ENCODE measurements at places on chromosomes 16 and 17. TPM values are rescaled to one million over a fixed set of nuclear protein-coding genes. Genes with fewer than 3 reads are reported as not detected.

Gene RASL10B
- 3.0 TPM for polyA plus RNA-seq

Gene MYO1D
- 19.8 TPM for polyA plus RNA-seq

Gene DHRS7C
- not detected for polyA plus RNA-seq

Gene KRT12
- polyA plus RNA-seq, result not detected

Gene TOB1
- 31.1 TPM for polyA plus RNA-seq

Gene NAGS
- polyA plus RNA-seq, result 4.3 TPM

Gene GCGR
- 0.08 TPM for polyA plus RNA-seq

DNA sequence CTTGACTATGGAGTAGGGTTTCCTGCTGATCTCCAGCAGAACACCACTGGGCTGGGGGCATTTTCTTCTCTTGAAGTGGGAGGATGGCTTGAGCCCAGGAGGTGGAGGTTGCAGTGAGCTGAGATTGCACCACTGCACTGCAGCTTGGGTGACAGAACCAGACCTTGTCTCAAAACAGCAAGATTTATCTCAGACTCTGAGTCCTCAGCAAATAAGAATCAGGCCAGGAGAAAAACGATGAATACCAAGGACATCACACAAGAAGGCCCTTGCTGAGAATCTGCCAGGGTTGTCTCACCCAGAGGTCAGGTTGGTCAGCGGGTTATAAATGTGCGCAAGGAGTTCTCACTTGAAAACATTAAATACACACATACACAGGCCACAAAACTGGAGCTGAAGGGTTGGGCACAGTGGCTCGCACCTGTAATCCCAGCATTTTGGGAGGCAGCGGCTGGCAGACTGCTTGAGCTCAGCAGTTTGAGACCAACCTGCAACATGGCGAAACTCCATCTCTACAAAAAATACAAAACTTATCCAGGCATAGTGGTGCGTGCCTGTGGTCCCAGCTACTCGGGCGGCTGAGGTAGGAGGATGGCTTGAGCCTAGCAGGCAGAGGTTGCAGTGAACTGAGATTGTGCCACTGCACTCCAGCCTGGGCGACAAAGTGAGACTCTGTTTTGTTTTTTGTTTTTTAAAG lies 7.7 kb downstream of the MXRA7 start:
- DNase-seq, result no peak

- no peak for DNase-seq
Measured at GRCh38 chr16:11384184-11384955, 39.1 kb downstream of the RMI2 start.

- DNase-seq, result no peak
Measured at GRCh38 chr17:77320485-77321256, 179.9 kb downstream of the SEC14L1 start.

- peak; percentile 47 for DNase-seq
Measured at GRCh38 chr16:4522051-4522581, 16.5 kb downstream of the CDIP1 start.

GRCh38 chr17:66187718-66188117 lies 4.2 kb downstream of the CEP112 start:
- DNase-seq, result no peak

- no peak for DNase-seq
Measured at GRCh38 chr16:17336530-17336900, 134.2 kb downstream of the XYLT1 start.

- no peak for DNase-seq
Measured at GRCh38 chr17:41315814-41316445, 420 bp upstream of the KRTAP17-1 start.

Measured in right lung (tissue), 10 donors.